H9 (cell line): ENCODE measurements at places on chromosomes 16 and 17. TPM values are rescaled to one million over a fixed set of nuclear protein-coding genes. Genes with fewer than 3 reads are reported as not detected.

The UTS2R gene
- 0.75 and 0.94 TPM in 2 replicates for total RNA-seq

DNA sequence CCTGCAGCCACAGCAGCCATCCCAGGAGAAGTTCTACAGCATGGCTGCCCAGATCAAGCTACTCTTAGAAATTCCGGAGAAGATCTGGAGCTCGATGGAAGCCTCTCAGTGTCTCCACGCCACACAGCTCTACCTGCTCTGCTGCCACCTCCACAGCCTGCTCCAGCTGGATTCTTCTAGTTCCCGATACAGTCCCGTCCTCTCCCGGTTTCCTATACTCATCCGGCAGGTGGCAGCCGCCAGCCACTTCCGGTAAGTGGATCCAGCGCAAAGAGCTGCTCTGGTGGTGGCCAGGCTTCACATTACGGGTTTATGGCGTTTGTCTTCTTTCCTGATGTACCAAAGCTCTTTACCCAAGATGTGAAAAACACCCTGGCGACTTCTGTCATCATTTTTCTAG, 3.6 kb downstream of the COG1 start:
- DNase-seq: peak; percentile 85

DNA sequence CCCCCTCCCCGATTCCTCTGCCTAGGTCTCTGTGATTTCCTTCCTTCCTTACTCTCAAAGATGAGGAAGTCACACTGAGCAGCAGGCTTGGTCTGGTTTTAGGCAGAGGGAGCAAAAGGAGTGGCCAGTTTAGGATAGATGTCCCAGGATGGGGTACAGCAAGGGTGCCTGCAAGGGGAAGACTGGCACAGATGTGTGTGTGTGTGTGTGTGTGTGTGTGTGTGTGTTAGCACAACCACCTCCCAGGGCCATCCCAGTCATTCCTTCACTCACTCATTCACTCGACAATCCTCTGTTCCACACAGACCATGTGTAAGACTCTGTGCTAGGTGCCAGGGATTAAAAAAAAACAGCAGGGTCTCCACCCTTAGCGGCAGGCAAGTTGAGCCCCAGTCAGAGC, 35.9 kb downstream of the TMEM132E start:
- no peak for DNase-seq

DNA sequence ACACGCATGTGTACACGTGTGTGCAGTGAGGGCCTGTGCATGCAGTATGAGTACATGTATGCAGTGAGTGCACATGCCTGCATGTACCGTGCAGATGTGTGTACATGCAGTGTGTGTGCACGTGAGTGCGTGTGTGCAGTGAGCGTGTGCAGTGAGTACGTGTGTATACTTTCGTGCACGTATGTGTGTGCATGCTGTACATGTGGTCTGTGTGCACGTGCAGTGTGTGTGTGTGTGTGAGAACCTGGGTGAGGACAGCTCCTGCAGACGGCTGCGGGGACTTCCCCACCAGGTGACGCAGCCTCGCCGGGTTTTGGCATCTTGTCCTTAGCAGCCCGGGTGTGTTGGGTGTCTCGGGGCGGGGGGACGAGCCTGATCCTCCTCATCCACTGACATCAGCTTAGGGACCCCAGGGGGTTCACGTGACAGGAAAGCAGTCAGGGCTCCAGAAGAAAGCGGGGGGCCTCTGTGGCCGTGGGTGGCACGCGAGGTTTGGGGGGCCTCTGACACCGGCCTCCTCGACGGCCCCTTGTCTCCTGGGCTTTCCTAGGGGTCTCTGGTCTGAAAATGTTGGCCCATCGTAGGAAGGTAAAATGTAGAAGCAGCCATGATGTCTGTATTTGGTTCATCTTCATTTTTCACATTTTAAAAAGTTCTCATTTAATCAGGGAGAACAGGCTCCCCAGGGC, 119.6 kb upstream of the ZNF750 start:
- DNase-seq: peak; percentile 24

DNA sequence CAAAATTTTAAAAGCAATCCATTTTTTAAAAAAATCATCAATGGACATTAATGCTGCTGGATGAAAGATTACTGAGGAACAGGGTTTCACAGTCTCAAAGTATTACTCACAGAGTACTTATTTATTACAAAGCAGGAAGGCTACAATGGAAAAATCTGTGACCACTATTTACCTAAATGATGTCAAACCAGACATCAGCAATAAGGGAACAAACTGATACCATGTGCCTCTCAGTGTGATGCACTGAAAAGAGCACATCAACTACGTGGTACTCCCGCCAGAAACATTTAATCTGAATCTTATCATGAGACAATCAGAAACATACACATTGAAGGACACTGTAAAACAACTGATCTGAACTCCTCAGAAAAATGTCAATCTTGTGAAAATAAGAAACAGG, 124.2 kb downstream of the PARN start:
- DNase-seq: no peak

The UBE2O gene
- 47.7 and 52.6 TPM in 2 replicates for total RNA-seq

The OR4D1 gene
- 0.11 and 0.15 TPM in 2 replicates for total RNA-seq

- no peak for DNase-seq
Observed at GRCh38 chr17:68750208-68750562, 149.0 kb upstream of the FAM20A start.

DNA sequence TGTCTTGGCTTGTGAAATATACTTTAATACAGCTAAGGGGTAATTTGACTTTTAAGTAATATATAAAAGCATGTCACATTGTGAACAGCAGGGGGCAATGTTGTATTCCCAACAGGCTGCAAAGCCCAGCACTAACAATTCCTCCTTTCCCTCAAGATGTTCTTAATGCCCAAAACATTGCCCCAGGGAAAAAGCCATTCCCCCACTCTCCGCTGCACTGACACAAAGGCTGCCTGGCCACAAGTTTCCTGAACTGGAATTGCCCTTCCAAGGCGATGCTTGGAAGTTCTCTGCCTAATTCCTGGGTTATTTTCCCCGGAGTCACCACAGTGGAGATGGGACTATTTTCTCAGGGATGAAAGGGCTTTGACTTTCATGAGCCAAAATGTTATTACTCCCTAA, 27.2 kb downstream of the CLEC16A start:
- DNase-seq: peak; percentile 72

GRCh38 chr16:72149676-72150464, 22.1 kb downstream of the PMFBP1 start:
- peak; percentile 59 for DNase-seq

DNA sequence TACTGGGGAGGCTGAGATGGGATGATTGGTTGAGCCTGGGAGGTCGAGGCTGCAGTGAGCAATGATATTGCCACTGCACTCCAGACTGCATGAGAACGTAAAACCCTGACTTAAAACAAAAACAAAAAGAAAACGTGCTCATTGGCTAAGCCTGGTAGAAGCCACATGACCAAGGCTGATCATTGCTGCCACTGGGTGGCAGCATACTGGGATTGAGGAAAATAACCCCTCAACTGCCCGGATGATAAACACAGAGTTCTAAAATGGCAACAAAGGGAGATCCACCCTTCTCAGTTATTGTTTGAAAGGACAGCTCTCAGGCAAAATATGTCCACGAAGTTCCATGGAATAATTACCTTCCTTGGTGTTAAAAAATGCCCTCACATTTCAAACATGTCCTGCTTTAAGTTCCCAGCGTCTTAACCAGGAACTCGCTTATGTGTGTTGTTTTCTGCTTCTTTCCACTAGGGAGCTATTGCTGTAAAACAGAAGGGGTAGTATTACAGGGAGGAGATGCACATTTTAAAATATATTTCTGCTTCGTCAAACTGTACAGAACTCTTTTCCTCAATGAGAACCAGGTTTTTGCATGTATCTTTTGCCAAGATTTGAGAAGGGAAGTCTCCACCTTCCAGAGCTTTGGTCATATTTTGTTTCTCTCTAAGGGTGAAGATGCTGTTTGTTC, 675.3 kb downstream of the MAF start:
- DNase-seq: peak; percentile 46

DNA sequence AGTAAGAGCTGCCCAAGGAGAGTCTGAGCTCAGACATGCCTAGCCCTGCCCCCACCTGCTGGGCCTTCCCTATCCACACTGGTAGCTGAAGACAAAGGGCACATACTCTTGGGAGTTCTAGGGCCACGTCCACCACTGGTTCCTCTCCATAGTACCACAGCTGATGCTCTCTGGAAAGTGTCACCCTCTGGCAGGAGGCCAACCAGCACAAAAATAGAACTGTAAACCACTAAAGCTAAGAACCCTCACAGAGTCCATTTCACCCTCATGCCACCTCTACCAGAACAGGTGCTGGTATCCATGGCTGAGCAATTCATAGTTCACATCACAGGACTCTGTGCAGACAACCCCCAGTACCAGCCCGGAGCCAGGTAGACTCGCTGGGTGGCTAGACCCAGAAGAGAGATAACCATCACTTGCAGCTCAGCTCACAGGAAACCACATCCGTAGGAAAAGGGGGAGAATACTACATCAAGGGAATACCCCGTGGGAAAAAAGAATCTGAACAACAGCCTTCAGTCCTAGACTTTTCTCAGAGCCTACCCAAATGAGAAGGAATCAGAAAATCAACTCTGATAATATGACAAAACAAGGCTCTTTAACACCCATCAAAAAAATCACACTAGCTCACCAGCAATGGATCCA, 115.3 kb downstream of the CEP112 start:
- DNase-seq: no peak

The EFNB3 gene
- total RNA-seq: 11.3 and 11.4 TPM in 2 replicates

The MAPT gene
- 1.3 and 1.6 TPM in 2 replicates for total RNA-seq

DNA sequence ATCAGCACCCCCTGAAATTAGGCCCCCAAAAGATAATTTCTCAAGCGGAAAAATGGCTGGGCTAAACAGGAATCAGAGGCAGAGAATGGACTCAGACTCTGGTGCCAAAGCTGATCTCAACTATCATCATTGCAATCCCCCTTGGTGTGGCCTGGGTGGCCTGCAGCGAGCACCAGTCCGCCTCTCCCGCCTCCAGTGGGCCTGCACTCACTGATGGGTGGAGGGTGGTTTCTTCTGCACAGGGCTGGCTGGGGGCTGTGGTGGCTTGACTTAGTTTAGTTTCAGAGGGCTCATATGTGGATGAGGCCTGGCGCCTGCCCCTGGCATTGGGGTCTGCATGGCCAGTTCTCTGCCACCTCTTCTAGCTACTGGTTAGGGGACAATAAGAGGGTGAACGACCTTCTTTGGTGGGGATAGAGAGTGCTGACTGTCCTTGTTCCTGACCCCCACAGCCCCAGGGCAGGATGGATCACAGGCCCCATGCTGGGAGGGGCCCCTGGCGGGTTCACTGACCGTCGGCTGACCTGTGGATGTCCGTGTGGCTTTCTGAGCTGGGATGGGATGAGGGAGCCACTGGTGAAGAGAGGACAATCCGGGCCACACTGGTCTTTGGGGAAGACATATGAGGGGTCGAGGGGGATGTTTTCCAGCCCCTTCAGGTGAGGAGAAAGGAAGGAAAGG, 62.7 kb downstream of the SNX20 start:
- no peak for DNase-seq

GRCh38 chr16:79066561-79066960, 534.0 kb downstream of the MAF start:
- no peak for DNase-seq

GRCh38 chr16:3295783-3296182, 9.4 kb downstream of the TIGD7 start:
- no peak for DNase-seq

DNA sequence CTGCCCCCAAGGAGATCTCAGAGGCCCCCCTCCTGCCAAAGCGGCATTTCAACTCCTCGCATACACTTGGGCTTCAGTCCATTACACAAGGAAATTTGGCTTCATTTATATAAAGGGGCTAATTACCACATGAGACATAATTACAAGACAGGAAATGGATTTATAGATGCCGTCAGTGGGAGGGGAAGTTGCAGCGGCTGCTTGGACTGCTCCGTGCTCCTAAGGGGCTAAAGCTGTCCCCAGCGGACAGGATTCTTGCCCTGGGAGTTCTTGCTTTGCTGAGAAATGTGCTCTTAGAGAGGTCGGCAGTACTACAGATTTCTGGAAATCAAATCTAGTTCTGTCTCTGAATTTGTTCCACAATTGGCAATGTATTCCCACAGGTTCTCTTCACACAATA, 57.2 kb upstream of the NLK start:
- DNase-seq: no peak

The AIPL1 gene
- total RNA-seq: 0.24 and 0.57 TPM in 2 replicates

The FOXJ1 gene
- total RNA-seq: 3.7 and 4.0 TPM in 2 replicates

The TMEM235 gene
- 0.13 and 0.28 TPM in 2 replicates for total RNA-seq

The PERCC1 gene
- total RNA-seq: not detected in 2 replicates

GRCh38 chr17:78272181-78272913, 40.9 kb downstream of the TMEM235 start:
- DNase-seq: peak; percentile 79

DNA sequence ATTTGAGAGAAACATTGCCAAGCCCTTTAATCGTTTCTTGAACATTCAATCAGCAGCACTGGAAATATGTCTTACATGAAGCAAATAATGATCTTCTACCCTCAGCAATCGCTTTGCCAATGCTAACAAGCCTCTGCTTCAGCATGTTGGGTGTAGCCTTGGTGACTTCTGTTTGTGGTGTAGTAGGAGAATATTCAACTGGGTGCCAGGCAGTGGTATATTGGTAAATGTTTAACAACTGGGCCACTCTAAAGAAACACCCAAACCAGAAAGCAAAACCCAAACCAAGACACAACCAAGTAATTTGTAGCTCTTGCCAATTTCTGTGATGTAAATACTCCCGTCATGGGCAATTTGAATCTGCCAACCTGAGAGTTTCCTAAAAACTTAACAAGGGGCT, 9.7 kb downstream of the CDH13 start:
- DNase-seq: no peak

DNA sequence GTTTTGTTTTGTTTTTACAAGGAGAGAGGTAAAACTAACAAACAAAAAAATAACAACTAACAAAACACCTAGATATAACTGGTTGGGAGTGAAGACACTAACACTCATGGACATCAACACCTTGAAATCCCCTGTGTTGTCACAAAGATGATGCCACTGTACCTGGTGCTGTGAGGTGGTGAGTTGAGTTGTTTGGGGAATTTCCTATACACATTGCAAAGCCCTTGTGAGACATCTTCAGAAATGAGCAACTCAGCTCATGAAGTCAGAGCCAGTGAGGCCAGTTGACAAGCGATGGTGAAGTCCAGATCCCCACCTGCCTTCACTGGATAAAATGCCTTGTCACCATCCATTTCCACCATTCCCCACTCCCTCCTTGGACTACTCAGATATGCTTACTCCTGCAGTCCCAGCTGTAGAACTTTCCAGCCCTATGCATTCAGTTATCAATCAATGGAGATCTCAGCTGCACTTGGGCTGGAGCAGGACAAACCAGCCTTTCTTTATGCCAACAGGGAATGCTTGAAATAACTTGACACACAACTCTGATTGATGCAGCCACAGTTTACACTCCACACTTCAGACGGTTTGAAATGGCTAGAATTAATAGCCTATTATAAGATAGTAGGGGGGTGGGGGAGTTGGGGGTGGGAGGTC, 22.2 kb downstream of the ANKFN1 start:
- DNase-seq: no peak

- DNase-seq: no peak
Observed at GRCh38 chr16:68227850-68228553, 7.9 kb downstream of the ESRP2 start.

The ITGB3 gene
- total RNA-seq: not detected in 2 replicates
